ENCODE measurements at places on chromosomes 12 and 14.

DNA sequence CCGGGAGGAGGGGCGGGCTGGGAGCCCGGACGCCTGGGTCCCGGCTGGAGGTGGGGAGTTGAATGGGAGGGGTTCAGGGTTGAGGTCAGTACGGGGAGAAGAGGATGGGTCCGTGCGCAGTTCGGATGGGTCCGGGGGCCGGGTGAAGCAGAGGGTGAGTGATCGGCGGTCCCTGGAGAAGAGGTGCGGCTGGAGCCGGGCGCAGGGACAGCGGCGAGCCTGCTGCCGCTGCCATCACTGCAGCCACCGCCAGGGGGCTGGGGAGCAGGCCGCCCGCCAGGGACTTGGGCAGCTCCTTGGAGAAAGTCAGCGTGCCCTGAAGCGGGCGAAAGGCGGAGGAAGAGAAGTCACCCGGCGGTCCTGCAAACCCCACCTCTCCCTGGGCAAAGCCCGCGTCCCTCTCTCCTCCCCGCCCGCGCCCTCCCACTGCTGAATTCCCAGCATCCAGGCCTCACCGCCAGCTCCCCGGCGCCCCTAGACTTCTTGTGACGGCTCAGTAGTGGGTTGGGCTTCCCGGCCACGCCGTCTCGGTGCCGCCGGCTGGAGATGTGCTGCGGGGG is 6.0 kb upstream of the GPR84 start:
- no peak for DNase-seq

DNA sequence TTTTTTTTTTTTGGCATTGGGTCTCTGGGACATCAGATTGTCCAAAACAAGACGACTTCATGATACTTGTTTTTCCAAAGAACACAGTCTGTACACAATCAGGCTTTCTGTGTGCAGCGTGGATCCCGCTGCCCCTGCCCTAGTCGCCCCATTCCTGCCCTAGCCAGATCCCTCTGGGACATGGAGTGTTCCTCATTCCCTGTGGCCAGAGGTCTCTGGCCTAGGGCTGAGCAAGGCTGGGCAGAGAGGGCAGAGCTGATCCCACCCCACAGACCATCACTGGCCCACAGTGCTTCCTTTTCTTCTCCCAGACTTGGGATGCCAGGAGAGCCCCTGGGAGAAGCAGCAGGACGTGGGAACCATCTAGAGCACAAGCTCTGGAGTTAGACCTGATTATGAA is 20.9 kb upstream of the EIF2B2 start:
- no peak for DNase-seq

- DNase-seq: peak; percentile 28
Observed at GRCh38 chr12:51025338-51025835, 797 bp downstream of the SLC11A2 start.

- no peak for DNase-seq
Observed at GRCh38 chr12:49543914-49544815, 5.3 kb downstream of the KCNH3 start.

DNA sequence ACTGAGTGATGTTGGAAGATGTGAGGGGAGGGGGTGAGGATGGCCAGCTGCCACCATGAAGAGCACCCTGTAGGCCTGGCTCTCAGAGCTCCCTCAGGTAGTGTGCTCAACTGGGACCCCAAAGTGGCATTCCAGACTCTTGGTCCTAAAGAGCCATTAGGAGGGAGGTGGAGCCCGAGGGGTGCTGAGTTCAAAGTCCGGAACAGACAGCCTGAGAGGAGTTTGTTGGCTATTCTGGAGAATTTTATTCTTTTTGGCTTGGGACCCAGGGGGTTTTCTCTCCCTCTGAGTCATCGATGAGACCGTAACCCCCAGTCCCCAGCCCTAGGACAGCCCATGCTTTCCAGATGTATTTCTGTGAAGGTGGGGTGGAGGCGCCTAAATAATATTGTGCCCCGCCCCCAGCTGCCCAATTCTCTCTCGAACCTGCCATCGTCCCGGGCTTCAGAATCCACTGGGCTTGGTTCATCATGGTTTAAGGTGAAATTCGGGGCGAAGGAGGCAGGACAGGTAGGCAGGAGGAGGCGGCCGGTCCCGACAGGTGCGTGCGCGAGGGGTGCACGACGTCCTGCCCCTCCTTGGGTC is 690 bp upstream of the RBP5 start:
- no peak for DNase-seq

DNA sequence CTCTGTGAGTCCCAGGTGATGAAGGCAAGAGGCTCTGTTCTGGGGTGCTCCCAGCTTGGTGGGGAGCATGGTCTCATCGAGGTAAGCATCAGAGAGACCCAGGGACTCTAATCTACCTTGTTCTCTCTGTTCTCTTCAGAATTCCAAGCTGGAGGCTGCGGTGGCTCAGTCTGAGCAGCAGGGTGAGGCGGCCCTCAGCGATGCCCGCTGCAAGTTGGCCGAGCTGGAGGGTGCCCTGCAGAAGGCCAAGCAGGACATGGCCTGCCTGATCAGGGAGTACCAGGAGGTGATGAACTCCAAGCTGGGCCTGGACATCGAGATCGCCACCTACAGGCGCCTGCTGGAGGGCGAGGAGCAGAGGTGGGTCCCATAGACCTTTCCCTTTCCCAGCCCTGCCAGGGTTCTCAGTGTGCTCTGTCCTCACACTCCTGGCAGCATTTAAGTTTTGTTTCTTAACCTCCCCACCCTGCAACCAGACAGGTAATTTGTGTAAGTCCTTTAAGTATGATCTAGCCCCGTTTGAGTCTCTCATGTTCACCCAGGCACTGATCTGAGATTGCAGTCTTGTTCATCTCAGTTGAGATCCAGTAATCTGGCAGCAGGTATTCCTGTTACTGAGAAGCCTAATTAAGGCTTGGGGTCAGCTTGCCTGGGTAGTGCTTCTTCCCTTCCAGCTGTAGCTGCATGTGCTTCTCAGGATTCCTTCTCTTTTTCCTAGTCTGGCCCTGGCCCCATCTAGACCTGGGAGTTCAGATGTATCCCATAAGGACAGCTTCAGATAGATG is 14.8 kb upstream of the KRT81 start:
- DNase-seq: no peak

GRCh38 chr12:9387450-9387849 is 179.3 kb upstream of the PZP start:
- peak; percentile 76 for DNase-seq

GRCh38 chr12:132597333-132598316 is 12.8 kb downstream of the LRCOL1 start:
- no peak for DNase-seq

DNA sequence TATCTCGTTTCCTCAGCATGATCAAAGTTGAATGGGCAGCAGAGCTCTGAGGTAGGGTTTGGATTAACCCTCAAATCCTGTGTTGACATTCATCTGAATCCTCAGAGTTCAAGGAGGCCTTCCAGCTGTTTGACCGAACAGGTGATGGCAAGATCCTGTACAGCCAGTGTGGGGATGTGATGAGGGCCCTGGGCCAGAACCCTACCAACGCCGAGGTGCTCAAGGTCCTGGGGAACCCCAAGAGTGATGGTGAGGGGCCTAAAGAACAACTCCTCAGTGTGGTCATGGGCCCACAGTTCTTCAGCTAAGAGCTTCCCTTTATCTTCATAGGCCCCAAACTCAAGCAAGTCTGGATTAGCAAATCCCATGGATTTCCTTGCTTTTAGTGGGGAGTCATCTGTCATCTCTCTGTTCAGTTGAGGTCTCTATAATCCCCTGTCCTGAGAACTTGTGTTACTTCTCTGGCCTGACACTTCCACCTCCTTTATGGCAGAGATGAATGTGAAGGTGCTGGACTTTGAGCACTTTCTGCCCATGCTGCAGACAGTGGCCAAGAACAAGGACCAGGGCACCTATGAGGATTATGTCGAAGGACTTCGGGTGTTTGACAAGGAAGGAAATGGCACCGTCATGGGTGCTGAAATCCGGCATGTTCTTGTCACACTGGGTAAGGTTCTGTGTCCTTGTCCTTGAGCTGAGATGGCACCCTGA is 1.5 kb downstream of the MYL6 start:
- no peak for DNase-seq

GRCh38 chr12:98466640-98467400 is 48.6 kb upstream of the TMPO start:
- DNase-seq: peak; percentile 69

DNA sequence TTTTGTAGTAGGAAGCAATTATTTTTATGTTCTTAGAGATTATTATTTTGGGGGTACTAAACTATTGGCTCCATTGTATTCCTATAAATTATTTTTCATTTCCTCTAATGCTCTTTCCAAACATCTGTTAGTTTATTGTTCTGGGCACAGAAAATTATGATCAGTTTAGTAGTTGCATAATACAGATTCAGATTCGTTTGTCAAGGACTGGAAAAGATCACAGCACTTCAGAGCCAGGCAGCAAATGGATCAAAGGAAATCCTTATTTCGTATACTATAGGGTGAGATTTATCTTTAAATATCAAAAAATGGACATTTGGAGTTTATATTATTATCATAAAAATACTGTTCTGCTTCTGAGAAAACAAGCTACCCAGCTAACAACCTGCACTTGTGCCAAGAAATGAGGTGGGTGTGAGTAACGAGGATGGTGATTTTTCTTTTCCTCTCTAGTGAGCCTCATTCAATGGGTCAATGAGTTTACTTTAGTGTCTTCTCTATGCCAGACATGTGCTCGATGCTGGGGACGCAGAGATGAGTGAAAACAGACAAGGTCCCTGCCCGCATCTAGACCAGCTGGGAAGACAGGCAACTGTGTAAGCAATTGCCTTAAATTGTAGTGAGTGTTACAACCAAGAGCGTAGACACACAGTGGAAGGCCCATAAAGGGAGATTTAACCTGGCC is 208.6 kb upstream of the PLXNC1 start:
- no peak for DNase-seq

GRCh38 chr14:105528586-105529318 is 2.4 kb downstream of the TMEM121 start:
- DNase-seq: no peak

GRCh38 chr12:18250313-18250916 is 10.9 kb upstream of the PIK3C2G start:
- peak; percentile 54 for DNase-seq

DNA sequence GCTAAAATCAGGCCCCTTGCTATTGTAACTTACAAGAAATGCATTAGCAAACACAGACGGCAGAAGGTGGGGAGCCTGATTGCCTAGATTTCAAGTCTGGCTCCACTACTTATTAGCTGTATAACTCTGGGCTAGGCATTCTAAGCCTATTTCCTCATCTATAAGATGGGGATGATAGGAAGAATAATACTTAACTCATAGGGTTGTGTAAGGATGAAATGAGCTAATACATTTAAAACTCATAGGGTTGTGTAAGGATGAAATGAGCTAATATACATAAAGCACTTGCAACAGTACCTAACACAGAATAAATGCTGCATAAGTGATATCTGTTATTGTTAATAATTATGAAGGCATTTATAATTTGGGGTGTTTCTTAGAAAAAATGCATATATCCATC is 60.1 kb upstream of the DIO2 start:
- peak; percentile 14 for DNase-seq

GRCh38 chr12:100528471-100529127 is 44.9 kb upstream of the GAS2L3 start:
- DNase-seq: no peak

- no peak for DNase-seq
Observed at GRCh38 chr12:57842342-57843294, 3.9 kb downstream of the CTDSP2 start.

- DNase-seq: no peak
Observed at GRCh38 chr12:124527861-124528561, 39.4 kb downstream of the NCOR2 start.

DNA sequence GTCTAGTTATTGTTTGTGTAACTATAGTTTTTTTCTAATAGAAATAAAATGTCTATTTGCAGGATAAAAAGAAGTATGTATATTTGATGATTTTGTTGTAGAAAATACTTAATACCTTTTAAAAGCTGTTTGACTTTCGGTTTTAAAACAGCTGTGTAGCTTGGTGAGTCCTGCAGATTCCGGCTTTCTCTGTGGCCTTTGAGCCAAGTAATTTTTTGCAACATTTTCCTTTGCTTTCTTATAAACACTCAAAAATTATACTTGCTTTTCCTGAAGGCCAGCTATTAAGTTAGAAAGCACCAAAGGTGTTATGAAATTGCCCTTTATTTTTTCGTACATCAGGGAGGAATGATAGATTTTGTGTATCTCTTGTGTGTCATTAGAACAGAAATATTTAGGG is 63.6 kb downstream of the CRADD start:
- DNase-seq: no peak

GRCh38 chr14:36513451-36514277 is 6.4 kb downstream of the NKX2-1 start:
- no peak for DNase-seq

DNA sequence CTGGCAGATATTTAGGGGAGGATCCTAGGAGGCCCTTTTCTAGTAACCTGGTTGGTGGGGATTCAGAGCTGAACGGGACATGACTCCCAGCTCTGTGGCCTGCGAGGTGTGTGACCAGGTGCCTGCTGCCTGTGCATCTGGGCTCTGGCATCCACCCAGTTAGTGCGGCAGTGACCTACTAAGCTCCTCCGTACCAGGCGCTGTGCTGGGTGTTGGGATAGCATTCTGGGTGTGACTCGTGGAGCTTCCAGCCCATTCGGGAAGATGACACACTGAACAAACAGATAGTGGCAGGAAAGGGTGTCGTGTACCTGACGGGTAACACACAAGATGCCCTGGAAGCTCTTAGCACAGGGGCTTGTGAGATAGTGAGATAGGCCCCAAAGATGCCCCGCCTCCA is 80.9 kb downstream of the ACACB start:
- no peak for DNase-seq

- no peak for DNase-seq
Observed at GRCh38 chr12:112815589-112816321, 24.2 kb downstream of the RPH3A start.

DNA sequence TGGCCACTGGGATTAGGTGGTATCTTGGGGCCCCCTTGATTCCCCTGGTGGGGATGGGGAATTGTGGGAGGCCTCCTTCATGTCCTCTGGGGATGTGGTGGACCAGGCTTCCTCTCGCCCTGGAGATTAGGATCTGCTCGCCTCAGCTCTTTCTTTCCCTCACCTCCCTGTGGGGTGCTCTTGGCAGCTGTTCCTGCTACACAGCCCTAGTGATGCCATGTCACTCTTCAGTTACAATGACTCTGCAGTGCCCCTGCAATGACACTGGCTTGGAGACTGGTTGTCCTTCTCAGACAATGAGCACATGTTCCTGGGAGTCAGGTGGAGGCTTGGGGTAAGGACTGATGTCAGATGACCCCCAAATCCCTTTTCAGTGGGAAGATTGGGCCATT is 83.9 kb downstream of the ADCK1 start:
- DNase-seq: no peak

DNA sequence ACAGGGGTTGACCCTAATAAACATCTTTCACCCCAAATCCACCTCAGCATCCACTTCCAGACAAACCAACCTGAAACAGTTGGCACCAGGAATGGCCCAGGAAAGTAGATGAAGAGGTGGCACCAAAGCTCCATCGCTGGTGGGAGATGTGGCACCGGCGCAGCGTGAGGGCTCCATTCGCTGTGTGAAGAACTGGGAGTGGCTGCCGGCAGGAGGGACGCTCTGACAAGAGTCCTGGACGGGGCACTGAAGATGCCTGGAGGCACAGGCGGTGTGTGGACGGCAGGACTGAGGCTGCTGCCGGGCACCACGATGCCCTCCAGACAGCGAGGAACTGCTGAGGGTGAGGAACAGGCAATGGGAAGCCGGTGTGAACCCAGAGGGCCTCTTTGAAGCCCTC is 29.3 kb downstream of the DIO3 start:
- DNase-seq: no peak

GRCh38 chr12:72272091-72272661 is at the start of gene TRHDE:
Gene TRHDE, plus strand, starts transcription at chr12:72272370. Its CDS starts 274 bp downstream, at chr12:72272644.
- peak; percentile 22 for DNase-seq

- DNase-seq: no peak
Observed at GRCh38 chr14:65798216-65798615, 385.7 kb downstream of the FUT8 start.
